ENCODE measurements at places on chromosomes 16 and 17. TPM values are rescaled to one million over a fixed set of nuclear protein-coding genes. Genes with fewer than 3 reads are reported as not detected.

GRCh38 chr17:78889531-78889930 is 13.5 kb downstream of the CEP295NL start:
- DNase-seq, result no peak

- no peak for DNase-seq
Measured at GRCh38 chr16:85081038-85081437, 31.2 kb downstream of the CIBAR2 start.

Gene TP53TG3D
- total RNA-seq, result not detected

GRCh38 chr16:3032624-3033023 is 4.1 kb downstream of the BICDL2 start:
- DNase-seq, result no peak

Gene BICDL2
- total RNA-seq, result 70.9 TPM

Data from Calu3 (cell line).